Stimulated activated CD4-positive, alpha-beta T cell treated with anti-CD3 and anti-CD28 coated beads, Interleukin-12 subunit alpha, Interleukin-12 subunit beta, amount 100 ng/mL, for 48 hours (primary cell): ENCODE measurements at places on chromosomes 6 and 20.

DNA sequence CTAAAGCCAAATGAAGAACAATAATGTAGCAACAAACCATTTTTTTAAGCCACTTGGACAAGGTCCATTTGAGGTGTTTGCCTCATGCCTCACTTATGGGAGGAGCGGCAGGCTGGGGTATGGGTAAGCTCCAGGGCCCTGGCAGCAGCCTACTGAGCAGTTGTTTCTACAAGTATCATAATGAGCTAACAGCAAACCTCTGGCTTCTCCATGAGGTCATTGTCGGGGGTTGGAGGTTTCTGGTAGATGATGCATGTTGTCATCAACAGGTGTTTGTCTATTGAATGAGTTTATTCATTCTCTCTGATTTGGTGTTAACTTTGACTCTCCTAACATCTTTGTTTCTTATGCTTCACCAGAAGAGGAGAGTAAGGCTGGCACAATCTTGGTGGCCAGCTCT is 150.7 kb downstream of the TBC1D7 start:
- DNase-seq = no peak

- no peak for DNase-seq
These were observed 72.3 kb upstream of the CENPW start for GRCh38 chr6:126267626-126268025.

GRCh38 chr20:25058847-25059810 is 1.2 kb upstream of the ACSS1 start:
- DNase-seq = no peak

DNA sequence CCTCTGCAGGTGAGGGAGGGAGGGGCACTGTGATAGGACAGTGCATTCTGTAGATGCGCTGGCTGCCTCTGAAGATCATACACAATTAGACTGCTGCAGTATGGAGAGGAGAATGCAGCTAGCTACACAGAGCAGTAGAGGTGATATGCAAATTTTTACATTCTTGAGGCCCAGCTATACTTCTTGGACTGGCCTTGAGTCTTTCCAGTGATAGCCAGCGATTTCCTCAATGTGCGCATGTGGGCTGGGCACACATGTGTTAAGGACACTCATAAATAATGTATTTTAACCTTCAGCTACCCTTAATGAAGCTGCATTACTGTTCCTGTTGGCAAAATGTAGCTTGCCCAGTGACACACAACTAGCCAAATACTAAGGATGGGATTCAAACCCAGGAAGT is 19.0 kb downstream of the TTPAL start:
- DNase-seq = no peak

- DNase-seq = no peak
These were observed 120.7 kb downstream of the MTFR2 start for GRCh38 chr6:136129365-136129764.

- no peak for DNase-seq
These were observed 190.6 kb upstream of the SASH1 start for GRCh38 chr6:148151896-148152643.

GRCh38 chr20:47762699-47763268 is 22.5 kb downstream of the SULF2 start:
- DNase-seq = no peak

- no peak for DNase-seq
These were observed 143.5 kb upstream of the BMP2 start for GRCh38 chr20:6623989-6624388.

DNA sequence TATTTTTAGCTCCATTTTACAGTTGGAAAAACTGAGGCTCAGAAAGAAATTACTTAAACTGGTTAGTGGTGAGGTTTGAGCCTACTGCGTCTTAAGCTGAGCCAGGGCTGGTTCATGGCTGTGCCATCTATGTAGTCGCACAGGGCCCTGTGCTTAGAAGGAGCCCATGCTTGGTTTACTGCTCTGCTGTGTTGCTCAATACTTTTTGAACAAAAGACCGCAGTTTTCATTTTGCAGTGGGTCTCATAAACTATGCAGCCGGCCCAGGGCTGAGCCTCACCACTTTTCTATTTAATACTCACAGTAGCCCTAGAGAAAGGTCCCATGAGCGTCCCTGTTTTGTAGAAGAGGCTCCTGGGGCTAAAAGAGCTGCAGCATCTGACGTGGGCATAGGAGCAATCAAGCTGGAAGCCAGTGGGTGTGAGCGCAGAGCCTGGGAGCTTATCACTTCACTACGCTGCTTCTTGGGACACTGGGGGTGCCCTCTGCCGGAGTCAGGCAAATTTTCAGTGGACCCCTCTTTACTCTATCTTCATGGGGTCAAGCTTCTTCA is 501 bp downstream of the SIRPB2 start:
- DNase-seq = no peak

- DNase-seq = no peak
These were observed 45.4 kb downstream of the SYCP2 start for GRCh38 chr20:59888050-59888449.

DNA sequence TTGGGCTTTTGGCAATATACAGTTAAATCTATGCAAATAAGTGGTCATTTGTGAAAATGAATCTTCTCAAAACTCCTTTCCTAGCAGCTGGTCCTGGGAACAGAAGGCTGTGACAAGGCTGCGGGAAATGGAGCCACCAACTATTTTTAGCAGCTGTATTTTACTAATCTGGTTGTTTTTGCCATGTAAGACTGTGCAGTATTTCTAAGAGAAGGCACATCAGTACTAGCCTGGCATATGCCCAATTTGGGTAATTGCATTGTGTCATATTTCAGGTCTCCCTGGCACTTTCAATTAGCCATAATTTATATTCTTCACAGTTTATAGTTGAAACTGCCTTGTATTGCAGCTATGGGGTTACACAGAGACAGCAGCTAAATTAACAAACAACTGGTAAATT is 109.6 kb downstream of the MANEA start:
- DNase-seq = no peak
